ENCODE measurements at places on chromosomes 5 and 9.

DNA sequence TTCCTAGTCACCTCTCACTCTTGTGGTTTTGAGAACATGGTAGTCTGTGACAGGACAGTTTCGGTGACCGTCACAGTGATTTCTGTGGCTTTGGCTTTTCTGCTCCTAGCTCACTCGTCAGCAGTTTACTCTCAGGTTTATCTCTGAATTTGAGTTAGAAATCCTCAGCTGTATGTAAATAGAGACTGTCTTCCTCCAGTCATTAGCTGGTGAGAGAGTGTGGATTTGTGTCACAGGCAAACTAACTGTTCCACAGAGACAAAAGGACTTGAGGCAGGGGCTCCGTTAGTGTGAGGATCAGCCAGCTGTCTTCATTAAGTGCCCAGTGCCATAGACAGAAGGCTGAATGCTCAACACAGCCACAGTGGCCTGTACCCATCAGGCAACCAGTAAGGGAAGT is 131.4 kb downstream of the CD180 start:
- peak; percentile 28 for DNase-seq

- DNase-seq, result no peak
Measured at GRCh38 chr9:105879181-105879580, 184.8 kb downstream of the TMEM38B start.

DNA sequence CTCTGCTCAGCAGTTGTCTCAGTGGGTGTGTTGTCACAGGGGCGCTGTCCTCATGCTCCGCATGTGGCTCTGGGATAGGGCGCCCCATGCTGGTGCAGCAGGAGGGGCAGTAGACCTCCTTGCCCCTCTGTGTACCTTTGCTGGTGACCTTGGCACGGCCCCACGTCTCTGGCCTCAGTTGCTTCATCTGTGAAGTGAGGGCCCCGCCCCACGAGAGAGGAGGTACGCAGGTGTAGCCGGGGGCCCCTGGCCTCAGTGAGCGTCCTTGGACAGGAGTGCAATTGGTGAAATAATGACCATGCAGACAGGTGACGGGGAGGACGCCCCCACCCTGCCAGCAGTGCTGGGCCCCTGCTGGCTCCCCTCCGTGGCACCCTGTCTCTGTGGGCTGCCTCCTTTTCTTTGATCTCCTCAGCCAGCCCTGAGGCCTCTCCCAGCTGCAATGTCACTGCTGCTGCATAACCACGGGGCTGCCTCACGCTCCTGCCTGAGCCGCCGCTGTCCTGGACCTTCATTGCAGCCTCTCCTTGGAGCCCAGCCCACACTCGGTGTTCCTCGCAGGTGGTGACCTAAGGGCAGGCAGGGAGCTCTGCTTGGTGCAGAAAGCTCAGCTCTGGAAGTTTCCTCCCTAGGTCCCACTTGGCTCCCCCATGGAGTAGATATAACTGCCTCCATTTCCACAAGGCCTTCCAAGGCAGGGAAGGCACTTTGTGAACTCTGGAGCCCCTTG is 57.3 kb downstream of the PHF2 start:
- no peak for DNase-seq

- peak; percentile 69 for DNase-seq
Measured at GRCh38 chr5:142749321-142749720, 20.9 kb upstream of the ARHGAP26 start.

GRCh38 chr9:113954591-113954990 is 78.5 kb downstream of the ZNF618 start:
- DNase-seq, result no peak

- DNase-seq, result no peak
Measured at GRCh38 chr5:9482381-9482780, 63.5 kb downstream of the SEMA5A start.

DNA sequence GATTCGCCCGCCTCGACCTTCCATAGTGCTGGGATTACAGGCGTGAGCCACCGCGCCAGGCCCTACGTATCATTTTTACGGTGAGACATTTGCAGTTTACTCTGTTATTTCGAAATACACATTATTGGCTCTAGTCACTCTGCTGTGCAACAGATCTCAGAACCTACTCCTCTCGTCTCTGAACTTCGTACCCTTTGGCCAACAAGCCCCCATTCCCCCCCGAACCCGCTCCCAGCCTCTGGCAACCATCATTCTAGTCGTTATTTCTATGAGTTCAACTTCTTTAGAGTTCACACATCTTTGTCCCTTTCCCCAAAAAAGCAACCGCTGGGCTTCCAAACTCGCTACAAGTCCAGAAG is 735 bp downstream of the PTGR1 start:
- DNase-seq, result peak; percentile 27

GRCh38 chr9:126419475-126419874 is 92.8 kb downstream of the MVB12B start:
- no peak for DNase-seq

- no peak for DNase-seq
Measured at GRCh38 chr5:156532921-156533320, 206.0 kb downstream of the SGCD start.

- DNase-seq, result peak; percentile 73
Measured at GRCh38 chr9:131395157-131396098, 1.5 kb downstream of the PRRC2B start.

DNA sequence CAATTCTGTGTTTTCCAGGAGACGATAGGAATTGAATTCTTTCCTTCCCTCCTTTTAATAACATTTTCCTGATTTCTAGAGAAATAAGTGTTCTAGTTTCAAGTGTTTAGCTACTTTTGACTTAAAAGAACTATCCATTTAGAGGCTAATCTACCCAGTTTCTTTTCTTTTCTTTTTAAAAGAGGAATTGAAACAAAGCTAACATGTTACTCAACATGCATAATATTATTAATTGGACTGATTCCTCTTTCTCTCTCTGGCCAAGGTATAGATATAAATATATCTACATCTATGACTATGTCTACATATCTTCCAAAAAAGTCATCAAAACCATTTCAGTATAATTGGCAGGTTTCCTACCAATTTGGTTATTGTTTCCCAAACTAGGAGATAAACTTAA is 309.8 kb downstream of the TRPM3 start:
- DNase-seq, result no peak

DNA sequence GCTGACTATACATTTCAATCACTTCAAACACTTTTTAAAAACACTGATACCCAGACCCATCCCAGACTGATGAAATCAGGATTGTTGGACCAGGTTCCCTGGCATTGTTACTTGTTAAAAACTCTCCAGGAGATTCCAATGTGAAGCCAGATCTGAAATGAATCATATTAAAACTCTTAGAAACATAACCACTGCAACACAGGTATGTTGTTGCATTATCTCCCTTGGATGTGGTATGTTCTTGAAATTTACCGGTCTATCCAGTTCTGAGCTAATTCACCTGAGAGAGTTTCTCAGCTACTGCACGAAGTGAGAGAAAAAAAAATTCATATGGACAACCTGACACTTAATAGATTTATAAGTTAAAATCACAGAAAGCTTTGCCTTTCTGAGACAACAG is 21.8 kb downstream of the MEF2C start:
- DNase-seq, result no peak

- DNase-seq, result no peak
Measured at GRCh38 chr9:131449276-131449675, 53.4 kb upstream of the POMT1 start.

GRCh38 chr5:66454186-66455078 is 141.8 kb upstream of the MAST4 start:
- no peak for DNase-seq

DNA sequence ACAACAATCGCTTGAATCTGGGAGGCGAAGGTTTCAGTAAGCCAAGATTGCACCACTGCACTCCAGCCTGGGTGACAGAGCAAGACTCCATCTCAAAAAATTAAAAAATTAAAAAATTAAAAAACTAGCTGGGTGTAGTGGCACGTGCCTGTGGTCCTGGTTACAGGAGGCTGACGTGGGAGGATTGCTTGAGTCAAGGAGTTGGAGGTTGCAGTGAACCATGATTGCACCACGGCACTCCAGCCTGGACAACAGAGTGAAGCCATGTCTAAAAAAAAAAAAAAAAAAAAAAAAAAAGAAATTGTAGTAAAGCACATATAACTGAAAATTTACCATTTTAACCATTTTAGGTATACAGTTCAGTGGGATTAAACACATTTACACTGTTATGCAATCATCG is 13.1 kb upstream of the CCIN start:
- no peak for DNase-seq

DNA sequence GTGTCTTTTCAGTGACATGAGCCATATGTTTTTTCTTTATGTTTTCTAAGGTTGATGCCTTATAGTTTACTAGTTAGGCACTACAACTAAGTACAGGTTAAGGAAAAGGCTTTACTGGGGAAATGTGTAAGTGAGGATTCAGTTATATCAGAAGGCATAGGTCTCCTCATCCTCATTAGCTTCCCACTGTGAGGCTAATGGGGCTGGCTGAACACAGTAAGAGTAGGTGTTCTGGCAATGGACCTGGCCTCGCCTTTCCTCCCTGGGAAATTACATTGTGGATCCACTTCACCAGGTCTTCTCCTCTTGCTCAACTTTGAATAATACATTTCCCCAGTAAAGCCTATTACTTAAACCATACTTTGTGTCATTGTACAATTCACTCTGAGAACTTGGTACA is 225.5 kb downstream of the PTPRD start:
- DNase-seq, result no peak

- no peak for DNase-seq
Measured at GRCh38 chr5:16411741-16412455, 53.7 kb downstream of the ZNF622 start.

DNA sequence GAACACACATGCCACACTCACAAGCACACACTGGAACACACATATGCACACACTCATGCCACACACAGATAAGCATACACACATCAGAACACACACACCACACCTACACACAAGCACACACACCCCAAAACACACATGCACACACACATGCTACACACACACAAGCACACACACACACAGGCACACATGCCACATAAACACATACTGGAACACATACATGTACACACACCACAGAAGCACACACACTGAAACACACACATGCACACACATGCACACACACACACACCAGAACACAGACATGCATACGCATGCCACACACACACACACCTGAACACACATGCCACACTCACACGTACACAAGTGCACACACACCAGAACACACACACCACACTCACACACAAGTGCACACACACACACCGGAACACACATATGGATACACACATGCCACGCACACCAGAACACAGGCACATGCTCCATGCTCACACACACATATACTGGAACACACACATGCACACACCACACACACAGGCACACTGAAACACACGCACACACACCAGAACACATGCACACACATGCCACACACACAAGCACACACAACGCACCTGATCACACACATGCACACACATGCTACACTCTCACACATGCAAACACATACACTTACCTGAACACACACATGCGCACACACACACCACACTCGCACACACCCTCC is 78.0 kb upstream of the IRX4 start:
- DNase-seq, result no peak

DNA sequence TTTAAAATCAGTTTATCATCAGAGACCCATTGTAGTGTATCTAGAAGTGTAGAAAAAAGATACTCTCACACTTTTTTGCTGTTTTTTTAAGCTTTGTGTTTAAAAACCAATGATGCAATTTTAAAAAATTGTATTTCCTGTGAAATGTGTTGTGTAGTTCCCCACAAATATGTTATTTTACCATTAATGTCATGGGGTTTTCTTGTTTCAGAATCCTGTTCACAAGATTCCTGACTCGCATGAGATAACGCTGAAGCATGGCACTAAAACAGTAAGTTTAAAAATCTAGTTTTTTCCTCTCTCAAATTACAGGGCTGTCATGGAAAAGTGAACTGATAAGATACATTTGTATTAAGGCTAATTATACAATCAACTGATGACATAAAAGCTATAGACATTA is 58.6 kb downstream of the WDR70 start:
- no peak for DNase-seq

DNA sequence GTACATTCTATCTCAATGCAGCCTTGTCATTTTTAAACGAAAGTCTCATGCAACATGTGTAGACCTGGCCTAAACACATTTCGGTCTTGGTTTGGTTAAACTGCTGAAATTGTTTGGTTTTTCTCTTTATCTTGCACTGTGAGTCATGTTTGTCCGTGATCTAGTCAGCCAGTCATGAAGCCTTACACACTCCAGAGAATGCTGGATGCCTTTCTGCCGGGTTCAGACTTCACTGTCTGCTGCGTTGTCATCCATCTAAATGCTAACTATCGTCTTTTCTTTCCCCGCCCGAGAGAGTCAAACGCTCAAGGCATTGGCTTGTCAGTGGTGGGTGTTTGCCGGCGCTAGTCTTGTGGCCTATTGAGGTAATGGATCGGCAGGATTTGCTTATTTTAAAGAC is 1194.6 kb upstream of the WWC1 start:
- no peak for DNase-seq

GRCh38 chr9:114811301-114811700 is 5.5 kb upstream of the TNFSF15 start:
- no peak for DNase-seq

DNA sequence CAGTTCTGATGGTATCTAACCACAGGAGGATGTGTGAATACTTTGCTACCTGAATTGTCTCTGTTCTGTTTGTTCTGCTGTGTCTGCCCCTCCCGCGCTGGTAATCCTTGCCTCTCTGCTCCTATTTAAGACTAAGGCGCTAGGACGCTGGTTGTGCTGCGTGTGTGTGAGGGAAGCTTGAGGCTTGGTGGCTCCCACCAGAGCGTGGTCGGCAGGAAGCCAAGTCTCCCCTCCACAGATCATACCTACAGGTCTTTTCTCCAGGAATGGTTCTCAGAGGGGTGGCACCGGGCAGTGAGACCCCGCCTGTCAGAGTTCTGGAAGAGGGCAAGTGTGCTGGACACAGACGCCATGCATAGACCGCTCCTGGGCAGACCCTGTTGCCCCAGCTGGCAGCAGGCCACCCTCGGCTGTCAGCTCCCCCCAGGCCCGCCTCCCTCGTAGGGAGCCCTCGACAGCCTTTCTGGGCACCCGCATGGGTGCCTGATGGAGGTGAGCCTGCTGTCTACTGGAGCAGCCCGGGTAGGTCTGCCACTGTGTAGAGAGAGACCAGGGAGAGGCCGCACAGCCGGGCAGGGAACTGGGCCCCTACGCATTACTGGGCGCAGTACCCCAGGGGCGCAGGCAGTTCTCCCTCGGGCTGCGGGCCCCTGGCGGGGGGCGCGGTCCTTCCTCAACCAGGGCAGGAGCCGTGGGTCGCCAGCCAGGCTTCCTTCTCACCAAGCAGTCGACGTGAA is 53.4 kb upstream of the ROR2 start:
- no peak for DNase-seq

DNA sequence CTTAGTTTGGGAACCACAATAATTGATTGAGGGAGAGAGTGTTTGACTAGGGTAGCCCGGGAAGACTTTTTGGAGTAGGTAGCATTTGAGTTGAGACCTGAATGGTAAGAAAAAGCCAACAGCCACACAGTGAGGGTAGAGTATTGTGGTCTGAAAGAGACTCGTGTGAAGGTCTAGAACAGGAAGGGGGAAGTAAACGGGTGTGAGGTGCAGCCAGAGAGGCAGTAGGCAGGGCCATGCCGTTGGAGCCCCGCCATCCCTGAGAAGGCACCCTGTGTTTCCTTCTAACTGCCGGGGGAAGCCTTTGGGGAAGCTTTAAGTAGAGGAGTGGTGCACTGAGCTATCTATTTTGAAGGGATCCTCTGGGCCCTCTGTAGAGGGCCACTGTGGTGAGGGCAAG is 3.5 kb upstream of the F2RL2 start:
- peak; percentile 91 for DNase-seq
